ENCODE measurements at places on chromosomes 4 and X.

DNA sequence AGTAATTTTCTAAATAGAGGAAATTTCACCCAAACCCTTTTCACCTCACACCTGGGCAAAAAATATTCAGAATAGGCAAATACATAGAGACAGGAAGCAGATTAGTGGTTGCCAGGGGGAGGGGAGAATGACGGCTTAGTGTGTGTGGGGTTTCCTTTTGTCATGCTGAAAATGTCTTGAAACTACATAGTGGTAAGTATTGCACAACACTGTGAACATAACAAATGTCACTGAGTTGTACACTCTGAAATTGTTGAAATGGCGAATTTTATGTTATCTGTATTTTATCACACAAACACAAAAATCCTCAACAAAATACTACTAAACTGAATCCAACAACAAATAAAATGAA lies 60.7 kb upstream of the PLAC1 start:
- no peak for DNase-seq

DNA sequence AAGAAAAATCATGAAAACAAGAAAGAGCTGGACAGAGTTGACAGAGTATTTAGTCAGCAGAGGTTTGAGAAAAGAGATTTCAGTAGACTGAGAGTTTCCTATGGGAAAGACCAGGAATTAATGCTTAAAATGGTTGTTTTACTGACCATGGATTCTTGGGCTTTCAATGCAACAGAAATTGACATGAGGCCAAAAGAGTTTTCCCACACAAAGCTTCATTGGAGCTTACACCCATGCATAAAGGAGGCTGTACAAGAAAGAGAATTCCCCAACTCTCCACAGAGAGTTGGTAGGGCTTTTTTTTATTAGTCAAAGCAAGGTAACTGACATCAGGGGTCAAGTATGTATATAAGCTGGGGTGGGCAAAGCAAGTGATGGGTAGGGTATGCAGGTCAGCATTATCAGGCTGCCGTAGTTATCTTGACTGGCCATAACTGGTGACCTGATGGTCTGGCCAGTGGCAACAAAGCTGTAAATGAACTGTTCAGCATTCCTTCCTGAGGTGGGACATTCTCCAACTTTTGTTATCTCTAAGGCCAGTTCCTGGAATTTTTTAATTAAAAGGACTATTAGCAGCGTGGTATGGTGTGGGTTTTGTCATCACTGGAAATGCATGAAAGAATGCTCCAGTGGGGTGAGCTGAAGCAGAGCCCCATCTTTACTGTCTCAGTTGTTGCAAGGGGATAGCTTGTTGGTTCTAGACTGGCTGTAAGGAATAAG lies 117.0 kb downstream of the ADAM29 start:
- no peak for DNase-seq

GRCh38 chrX:118630848-118631247 lies 96.6 kb upstream of the IL13RA1 start:
- DNase-seq, result no peak

DNA sequence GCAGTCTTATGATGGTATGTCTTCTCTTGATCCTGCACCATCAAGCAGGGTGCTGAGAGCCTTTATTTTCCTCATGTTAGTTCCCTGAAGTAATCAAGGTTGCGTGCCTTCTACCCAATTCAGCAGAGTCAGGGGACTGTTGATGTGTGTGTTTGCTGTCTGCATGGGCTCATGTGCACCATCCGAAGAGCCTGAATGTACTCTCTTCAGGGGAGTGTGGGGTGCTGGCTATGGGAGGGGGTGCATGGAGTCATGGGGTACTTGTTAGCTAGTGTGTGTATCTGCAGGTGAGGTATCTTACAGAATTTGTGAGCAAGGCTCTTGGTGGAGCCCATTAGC lies 154.3 kb upstream of the ANXA3 start:
- DNase-seq, result no peak

DNA sequence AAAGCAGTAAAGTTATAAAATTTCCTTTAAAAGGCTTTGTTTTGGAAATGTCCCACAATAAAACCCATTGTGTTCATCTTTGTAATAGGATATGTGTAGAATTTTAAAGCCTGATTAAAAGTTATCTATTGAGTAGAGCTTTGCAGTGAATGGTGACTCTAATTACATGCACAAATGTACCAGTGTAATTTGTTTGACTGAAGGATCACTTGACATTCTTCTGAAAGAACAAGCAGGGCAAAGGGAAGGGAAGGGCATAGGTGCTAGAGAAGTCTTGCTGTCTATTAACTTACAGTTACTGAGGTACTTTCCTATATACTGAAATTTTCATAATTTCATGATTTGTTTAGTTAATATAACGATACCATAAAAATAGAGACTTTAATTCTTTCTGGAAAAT lies 70.8 kb downstream of the STIM2 start:
- DNase-seq, result no peak

DNA sequence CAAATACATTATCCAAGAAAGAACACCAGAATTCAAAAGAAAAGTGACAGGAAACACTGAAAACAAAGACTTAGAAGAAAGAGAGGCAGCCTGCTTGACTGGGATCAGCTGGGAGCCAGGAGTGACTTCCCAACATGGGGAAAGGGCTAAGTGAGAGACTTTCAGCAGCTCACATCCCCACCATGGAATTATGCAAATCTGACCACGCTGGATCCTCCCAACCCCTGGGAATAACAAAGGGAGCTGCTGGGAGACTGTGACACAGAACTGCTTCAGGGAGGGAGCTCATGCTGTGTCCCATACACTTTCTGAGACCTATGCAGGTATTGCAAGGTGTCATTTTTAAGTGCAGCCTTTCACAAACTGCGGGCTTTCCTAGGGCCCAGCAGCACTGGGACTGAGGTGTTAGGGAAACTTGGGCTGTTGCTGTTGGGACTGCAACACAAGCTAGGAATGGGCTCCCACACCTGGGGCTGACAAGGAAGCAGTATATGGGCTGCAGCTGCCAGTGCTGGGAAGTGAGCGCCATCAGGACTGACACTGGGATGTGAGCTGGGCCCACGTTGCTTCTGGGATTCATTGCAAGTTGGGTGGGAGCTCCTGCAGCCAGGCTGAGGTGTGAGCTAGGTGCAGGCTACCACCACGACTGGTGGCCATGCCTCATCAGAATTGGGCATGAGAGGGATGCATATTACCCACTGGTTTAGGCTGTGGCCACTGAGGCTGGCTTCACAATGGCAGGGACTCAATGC lies 139.1 kb downstream of the KDR start:
- DNase-seq, result no peak

- no peak for DNase-seq
These were observed 137.4 kb downstream of the FRYL start for GRCh38 chr4:48642421-48643374.

- no peak for DNase-seq
These were observed 703.0 kb downstream of the ARAP2 start for GRCh38 chr4:35541146-35541887.

DNA sequence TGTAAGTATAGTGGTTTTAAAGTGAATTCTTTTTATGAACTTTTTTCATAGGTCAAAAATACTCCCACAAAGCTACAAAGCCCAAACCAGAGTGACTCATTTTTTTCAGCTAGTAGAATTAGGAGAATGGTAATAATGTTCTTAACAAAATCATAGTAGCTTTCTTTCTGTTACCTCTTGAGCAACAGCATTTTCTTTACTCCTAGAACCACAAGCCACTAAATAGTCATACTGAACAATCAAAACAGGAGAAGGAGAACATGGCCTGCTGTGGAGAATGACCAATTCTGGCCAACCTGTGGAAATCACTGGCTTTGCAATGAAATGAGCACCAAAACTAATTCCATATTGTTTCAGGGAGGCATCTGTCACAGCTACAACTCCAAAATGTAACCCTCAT lies 112.9 kb downstream of the AMMECR1 start:
- no peak for DNase-seq

GRCh38 chr4:105025263-105026017 lies 121.2 kb upstream of the TET2 start:
- DNase-seq, result no peak

- DNase-seq, result no peak
These were observed 56.7 kb downstream of the STOX2 start for GRCh38 chr4:183961795-183962194.

DNA sequence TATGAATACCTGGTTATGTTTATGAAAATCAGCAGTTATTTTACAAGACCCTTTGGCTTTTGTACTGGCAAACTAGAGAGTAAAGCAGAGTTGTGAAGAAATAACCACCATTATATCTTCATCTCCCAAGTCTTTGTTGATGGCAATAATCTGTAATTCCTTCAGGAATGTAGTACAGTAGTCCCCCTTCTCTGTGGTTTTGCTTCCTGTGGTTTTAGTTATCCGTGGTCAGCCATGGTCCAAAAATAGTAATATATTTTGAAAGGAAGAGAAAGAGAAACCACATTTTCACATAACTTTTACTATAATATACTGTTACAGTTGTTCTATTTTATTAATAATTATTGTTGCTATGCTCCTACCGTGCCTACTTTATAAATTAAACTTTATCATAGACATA lies 27.8 kb downstream of the BANK1 start:
- no peak for DNase-seq

- DNase-seq, result no peak
These were observed 67.7 kb downstream of the THOC2 start for GRCh38 chrX:123665197-123665596.

DNA sequence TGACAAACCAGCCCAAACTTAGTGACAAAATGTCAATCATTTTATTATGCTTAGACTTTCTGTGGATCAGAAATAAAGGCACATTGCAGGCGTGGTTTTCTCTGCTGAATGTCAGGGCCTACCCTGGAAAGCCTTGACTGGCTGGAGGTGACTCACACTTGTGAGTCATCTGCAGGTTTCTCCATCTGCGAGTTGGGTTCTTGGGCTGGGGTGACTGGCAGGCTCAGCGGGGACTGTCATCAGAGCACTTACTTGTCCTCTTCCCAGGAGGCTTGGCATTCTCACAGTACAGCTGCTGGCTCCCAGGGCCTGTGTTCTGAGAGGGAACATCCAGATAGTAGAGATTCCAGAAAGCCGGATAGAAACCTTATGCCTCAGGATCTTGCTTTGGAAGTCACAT lies 153.8 kb upstream of the AGA start:
- DNase-seq, result no peak

DNA sequence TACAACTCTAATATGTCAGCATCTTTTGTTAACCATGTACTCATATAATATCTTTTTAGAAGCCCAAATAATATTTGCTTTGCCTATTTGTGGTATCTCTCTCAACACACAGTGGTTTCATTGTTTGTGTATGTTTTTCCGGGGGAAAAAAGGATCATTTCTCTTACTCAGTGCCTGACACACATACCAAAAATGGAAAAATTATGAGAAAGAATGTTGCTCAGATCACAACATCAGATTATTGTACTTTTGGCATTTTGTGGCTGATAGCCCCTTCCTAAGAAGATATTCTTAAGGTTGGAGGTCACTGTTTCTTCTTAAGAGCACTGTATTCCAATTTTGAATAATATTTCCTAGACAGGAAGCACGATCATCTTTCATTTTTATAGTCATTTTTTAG lies 93.6 kb downstream of the PDLIM5 start:
- DNase-seq, result no peak

All from activated CD8-positive, alpha-beta memory T cell treated with anti-CD3 and anti-CD28 coated beads for 4 hours (primary cell).